ENCODE measurements at places on chromosomes 4 and X. TPM values are rescaled to one million over a fixed set of nuclear protein-coding genes. Genes with fewer than 3 reads are reported as not detected.

ABLIM2 gene
- total RNA-seq = 0.56 TPM

GLRB gene
- total RNA-seq = not detected

NEK1 gene
- total RNA-seq = 13.4 TPM

ZIC3 gene
- not detected for total RNA-seq

ZNF81 gene
- 9.5 TPM for total RNA-seq

ANAPC4 gene
- 46.1 TPM for total RNA-seq

CXCL3 gene
- not detected for total RNA-seq

POF1B gene
- total RNA-seq = 0.29 TPM

PF4V1 gene
- total RNA-seq = not detected

MAGEA1 gene
- not detected for total RNA-seq

ANXA3 gene
- 30.9 TPM for total RNA-seq

HELQ gene
- 12.0 TPM for total RNA-seq

EPHA5 gene
- not detected for total RNA-seq

CXCL1 gene
- not detected for total RNA-seq

STEEP1 gene
- 18.9 TPM for total RNA-seq

SSX2B gene
- total RNA-seq = not detected

LINC00632 gene
- total RNA-seq = 6.7 TPM

HS3ST1 gene
- 0.15 TPM for total RNA-seq

CENPE gene
- 35.3 TPM for total RNA-seq

HPGDS gene
- not detected for total RNA-seq

XAGE2 gene
- total RNA-seq = not detected

PHOX2B gene
- not detected for total RNA-seq

UXT gene
- total RNA-seq = 157 TPM

GIMD1 gene
- total RNA-seq = not detected

MRPL1 gene
- 30.4 TPM for total RNA-seq

SNCA gene
- 2.1 TPM for total RNA-seq

BMPR1B gene
- total RNA-seq = not detected

TMSB15C gene
- total RNA-seq = 4.6 TPM

TCEAL7 gene
- not detected for total RNA-seq

MAGEB17 gene
- not detected for total RNA-seq

MAP7D2 gene
- 0.12 TPM for total RNA-seq

FABP2 gene
- total RNA-seq = not detected

NPNT gene
- total RNA-seq = not detected

BANK1 gene
- total RNA-seq = 0.66 TPM

EVC gene
- 1.5 TPM for total RNA-seq

GYG2 gene
- not detected for total RNA-seq

GABRG1 gene
- total RNA-seq = not detected
